ENCODE measurements at places on chromosomes 2 and 18. TPM values are rescaled to one million over a fixed set of nuclear protein-coding genes. Genes with fewer than 3 reads are reported as not detected.

RFTN2 gene
- total RNA-seq = 2.4 TPM

DNA sequence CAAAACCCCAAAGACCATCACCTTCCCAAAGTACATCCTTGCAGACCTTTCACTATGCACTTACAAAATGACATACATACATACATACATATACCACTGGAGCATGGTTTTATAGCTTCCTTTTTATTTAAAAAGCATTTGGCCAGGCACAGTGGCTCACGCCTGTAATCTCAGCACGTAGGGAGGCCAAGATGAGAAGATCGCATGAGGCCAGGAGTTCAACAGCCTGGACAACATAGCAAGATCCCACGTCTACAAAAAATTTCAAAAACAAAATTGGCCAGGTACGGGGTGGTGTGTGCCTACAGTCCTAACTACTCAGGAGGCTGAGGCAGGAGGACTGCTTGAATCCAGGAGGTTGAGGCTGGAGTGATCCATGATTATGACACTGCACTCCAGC lies 29.9 kb upstream of the ADAM17 start:
- DNase-seq = peak; percentile 1
- no peak overlapping the region for H3K27ac ChIP-seq
- no peak overlapping the region for H3K4me3 ChIP-seq
- H3K27me3 ChIP-seq = no peaks in the 10 kb centered on the region

- no peaks in the 10 kb centered on the region for H3K36me3 ChIP-seq
- no peaks in the 10 kb centered on the region for H3K27me3 ChIP-seq
- H3K4me1 ChIP-seq = peaks cover 2% of the 10 kb centered on the region
- no peak overlapping the region for H3K4me3 ChIP-seq
- H3K27ac ChIP-seq = no peak overlapping the region
- DNase-seq = no peak
Observed at GRCh38 chr2:66235428-66235827, 199.5 kb upstream of the MEIS1 start.

GRCh38 chr18:71388148-71388547 lies 1099.3 kb downstream of the SOCS6 start:
- no peaks in the 10 kb centered on the region for H3K36me3 ChIP-seq
- no peak overlapping the region for H3K4me3 ChIP-seq
- no peaks in the 10 kb centered on the region for H3K27me3 ChIP-seq
- no peak for DNase-seq
- H3K27ac ChIP-seq = no peak overlapping the region

- DNase-seq = no peak
- H3K4me1 ChIP-seq = peaks cover 4% of the 10 kb centered on the region
- H3K4me3 ChIP-seq = no peak overlapping the region
- no peak overlapping the region for H3K27ac ChIP-seq
Observed at GRCh38 chr2:23617167-23617810, 232.3 kb downstream of the KLHL29 start.

- no peaks in the 10 kb centered on the region for H3K36me3 ChIP-seq
- H3K4me3 ChIP-seq = no peak overlapping the region
- DNase-seq = no peak
Observed at GRCh38 chr2:8229546-8229986, 452.3 kb upstream of the ID2 start.

GRCh38 chr18:48228841-48229240 lies 180.3 kb downstream of the ZBTB7C start:
- DNase-seq = no peak
- H3K27ac ChIP-seq = no peak overlapping the region
- H3K4me1 ChIP-seq = peaks cover 1% of the 10 kb centered on the region

DNA sequence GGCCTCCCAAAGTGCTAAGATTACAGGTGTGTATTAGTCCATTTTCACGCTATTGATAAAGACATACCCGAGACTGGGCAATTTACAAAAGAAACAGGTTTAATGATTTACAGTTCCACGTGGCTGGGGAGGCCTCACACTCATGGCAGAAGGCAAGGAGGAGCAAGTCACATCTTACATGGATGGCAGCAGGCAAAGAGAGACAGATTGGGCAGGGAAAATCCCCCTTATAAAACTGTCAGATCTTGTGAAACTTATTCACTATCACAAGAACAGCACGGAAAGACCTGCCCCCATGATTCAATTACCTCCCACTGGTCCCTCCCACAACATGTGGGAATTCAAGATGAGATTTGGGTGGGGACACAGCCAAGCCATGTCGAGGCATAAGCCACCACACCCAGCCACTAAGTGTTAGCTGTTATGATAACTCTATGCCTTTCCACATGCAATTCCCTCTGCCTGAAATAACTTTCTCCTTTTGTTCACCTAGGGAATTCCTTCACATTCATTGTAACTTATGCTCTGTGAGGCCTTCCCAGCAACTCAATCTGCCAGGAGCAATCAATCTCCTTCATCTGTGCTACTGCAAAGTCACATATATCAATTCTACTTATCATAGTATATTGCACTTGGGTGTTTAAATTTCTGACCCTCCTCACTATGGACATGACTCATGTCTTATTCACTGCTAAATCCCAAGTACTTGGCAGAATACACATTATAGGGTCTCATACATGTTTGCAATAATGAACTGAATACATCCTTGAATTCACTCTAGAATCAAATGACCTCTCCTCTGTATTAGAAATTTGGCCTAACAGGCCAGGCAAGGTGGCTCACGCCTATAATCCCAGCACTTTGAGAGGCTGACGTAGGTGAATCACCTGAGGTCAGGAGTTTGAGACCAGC lies 7.4 kb downstream of the MCEE start:
- no peak overlapping the region for H3K4me3 ChIP-seq
- no peak for DNase-seq

Measured in H1 (cell line).